ENCODE measurements at places on chromosomes 2 and 18. TPM values are rescaled to one million over a fixed set of nuclear protein-coding genes. Genes with fewer than 3 reads are reported as not detected.

Gene TMEM163
- total RNA-seq, result 0.21 TPM

- DNase-seq, result no peak
Measured at GRCh38 chr2:218161644-218162043, 5.1 kb downstream of the CXCR1 start.

GRCh38 chr2:217899231-217900009 is 103.4 kb downstream of the TNS1 start:
- DNase-seq, result no peak

Gene CCDC141
- total RNA-seq, result 0.78 TPM

DNA sequence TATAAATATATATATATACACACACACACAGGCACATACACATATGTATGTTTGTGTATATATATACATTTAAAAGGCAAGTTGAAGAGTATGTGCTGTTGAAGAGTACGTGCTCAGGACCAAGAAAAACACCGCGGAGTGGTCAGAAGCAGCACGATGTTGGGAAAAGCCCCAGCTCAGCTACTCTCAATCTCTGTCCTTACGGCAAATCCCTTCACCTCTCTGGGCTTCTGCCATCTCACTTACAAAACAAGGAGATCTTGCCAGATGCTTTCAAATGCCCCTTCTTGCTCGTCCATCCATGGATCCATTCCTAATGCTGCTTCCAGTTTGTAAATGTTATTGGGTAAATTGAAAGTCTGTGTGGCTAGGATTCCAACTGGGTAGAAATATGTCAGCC is 333.9 kb downstream of the BCL11A start:
- no peak for DNase-seq

DNA sequence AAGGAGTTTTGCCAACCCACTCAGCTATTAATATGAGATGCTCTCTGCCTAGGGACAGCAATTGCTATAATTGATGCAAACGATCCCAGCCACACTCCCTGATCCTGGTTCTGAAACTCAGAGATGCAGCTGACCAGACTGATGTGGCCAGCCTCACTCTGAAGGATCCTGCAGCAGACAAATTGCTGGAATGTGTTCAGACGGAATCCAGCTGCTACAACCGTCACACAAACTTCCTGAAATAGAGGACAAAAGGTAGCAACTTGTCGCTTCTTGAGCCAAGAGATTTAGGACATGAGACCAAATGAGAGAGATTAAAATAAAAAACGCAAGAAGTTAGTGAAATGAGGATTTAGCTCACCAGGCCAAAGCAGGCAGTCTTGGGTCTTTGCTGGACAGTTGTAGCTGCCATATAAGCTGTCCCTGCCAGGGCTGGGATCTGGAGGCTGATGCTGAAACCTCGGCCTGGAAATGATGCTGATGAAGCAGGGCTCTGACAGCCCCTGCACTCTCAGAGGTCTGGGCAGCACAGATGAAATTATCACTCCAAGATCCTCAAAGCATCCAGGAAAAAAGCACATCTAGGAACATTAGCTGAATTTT is 8.3 kb upstream of the YWHAQ start:
- no peak for DNase-seq

Gene RTP5
- total RNA-seq, result not detected

- DNase-seq, result no peak
Measured at GRCh38 chr2:118807668-118808428, 39.6 kb downstream of the EN1 start.

Gene IL37
- total RNA-seq, result not detected

Gene CAPN14
- total RNA-seq, result 0.20 TPM

Gene KCNG3
- 0.10 TPM for total RNA-seq

GRCh38 chr18:42636309-42636708 is 479.2 kb downstream of the RIT2 start:
- DNase-seq, result no peak

Gene HJURP
- 40.4 TPM for total RNA-seq

- no peak for DNase-seq
Measured at GRCh38 chr2:212451786-212452231, 86.8 kb downstream of the ERBB4 start.

DNA sequence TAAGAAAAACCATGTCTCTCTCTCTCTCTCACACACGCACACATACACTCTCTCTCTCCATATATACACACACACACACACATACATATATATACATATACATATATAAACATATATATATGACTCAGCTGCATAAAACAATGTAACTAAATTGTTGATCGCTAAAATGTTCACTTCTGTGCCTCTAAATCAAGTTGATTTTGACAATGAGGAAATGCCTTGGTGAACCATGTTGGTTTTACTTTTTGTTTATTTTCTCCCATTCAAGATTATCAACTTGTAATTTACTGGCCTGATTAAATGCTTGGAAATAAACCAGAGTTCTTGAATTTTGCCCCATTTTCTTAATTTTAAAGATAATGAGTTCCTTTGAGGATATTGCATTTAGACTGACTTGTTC is 500.4 kb downstream of the PARD3B start:
- DNase-seq, result no peak

DNA sequence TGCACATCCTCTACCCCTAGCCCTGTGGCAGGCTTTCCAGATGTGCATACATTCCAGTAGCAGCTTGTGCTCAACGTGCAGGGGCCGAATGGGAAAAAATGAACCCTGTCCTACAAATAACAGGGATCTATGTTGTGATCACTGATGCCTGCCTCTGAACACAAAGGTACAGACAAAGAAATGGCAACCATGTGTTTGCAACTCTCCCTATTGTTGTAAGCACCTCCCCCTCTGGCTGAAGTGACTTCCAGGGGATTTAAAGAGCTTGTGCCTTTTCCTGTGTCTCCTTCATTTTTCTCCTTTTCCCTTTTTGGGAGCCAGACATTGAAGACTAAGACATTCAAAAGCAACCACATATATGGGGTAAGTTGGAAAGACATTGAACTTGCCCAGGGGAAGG is 21.6 kb downstream of the ARHGAP25 start:
- DNase-seq, result no peak

Gene CYP27A1
- 0.39 TPM for total RNA-seq

- no peak for DNase-seq
Measured at GRCh38 chr18:13574761-13575160, 151.6 kb downstream of the FAM210A start.

DNA sequence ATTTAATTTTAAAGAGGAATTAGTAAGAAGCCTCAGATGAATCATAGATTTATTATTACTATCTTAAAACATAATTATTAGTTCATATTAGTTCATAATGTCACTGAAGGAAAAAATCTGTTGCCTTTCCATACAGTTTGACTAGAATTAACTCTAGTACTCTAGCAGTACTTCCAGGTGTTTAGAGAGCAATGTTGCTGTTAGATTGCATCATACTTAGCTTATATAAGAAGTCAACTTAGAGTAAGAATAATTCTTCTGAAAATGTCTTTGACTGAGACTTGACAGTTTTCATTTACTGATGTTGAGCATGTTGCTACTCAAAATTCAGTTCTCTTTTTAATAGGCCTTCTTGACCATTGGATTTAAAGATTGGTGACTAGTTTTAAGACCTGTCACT is 4.7 kb downstream of the RAB3GAP1 start:
- no peak for DNase-seq

Gene PAIP2B
- total RNA-seq, result 0.44 TPM

DNA sequence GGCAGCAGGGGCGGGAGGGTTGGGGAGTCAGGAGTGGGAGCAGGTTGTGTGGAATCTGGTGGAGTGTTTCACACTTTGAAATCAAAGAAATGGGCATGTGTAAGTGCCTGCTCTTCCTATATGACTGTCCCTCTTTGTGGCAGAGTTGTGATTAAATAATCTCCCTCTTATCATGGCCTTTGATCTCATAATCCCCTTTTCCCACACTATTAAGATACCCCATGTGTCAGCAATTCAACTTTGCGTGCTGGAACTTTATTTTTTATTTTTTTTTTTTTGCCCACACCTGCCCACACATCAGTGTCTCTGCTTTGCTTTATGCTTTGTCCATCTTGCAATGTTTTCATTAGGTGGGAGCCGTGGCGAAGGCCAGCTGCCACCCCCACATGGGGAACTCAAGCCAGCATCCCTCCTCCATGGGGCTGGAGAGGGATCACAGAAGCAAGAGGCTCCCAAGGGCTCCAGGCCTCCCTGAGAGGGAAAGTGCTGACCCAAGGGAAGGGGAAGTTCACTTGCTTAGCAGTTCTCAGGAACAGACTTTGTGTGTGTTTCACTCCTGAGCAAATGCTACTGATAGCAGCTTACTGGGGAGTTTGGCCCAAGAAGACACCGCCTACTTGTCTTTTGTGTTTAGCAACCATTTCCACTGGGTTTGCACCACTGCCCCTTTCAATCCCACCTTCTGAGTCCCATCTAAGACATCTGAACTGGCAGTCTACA is 243.4 kb downstream of the BCL11A start:
- no peak for DNase-seq

Gene RNU2-63P
- total RNA-seq, result 32.9 TPM

All from activated T-helper 1 cell treated with anti-CD3 and anti-CD28 coated beads, Interleukin-12 subunit alpha, Interleukin-12 subunit beta, Interleukin-2, Interleukin-4 antibody, amounts not matched to agents 30 ng/mL and 10 ng/mL and 1 ng/mL, durations not matched to agents 14 hours and 24 hours and 36 hours (primary cell).